ENCODE measurements at places on chromosomes 16 and 17. TPM values are rescaled to one million over a fixed set of nuclear protein-coding genes. Genes with fewer than 3 reads are reported as not detected.

KRTAP3-2 gene
- not detected for polyA plus RNA-seq

KCNH6 gene
- 0.07 TPM for polyA plus RNA-seq

DNA sequence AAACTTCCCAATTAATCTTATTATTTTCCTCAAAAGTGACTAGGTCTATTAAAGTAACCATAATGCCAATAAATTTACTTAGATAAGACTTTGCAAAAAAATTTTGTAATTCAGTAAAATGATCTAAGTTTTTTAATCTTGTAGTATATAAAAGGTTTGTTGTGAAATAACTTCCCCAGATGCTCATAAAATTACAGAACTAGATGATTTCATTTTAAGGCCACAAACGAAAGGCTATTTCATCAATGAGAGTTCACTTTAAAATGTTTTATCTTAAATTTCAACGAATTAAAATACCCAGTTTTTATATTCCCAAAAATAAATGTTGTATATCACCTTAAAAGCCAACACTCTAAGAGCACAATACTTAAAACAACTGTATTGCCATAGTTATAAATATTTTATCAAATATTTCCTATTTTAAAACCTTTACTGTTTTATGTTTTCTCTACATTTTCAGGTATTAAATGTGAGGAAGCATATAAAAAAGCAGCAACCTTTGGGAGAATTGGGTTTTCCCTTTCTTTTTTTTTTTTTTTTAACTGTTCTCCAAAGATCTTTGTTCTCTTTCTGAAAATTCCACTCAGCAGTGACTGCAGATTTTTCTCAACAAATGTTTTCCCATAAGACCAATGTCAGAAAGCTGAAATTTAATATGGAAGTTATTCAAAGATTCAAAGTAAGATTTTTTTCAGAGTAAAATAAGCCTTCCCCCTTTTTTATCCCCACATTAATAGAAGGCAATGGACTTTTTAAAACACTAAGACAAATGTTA is 169.9 kb downstream of the CYB561 start:
- no peak for DNase-seq

DNA sequence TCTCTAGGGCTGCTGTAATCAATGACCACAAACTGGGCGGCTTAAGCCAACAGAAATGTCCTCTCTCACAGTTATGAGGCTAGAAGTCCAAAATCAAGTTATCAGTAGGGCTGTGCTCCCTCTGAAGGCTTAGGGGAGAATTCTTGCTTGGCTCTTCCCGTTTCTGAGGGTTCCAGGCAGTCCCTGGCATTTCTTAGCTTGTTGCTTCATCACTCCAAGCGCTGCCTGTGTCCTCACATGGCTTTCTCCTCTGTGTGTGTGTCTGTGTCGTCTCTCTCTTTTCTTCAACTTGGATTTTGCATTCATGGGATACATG is 13.7 kb upstream of the CDC42EP4 start:
- no peak for DNase-seq

DNA sequence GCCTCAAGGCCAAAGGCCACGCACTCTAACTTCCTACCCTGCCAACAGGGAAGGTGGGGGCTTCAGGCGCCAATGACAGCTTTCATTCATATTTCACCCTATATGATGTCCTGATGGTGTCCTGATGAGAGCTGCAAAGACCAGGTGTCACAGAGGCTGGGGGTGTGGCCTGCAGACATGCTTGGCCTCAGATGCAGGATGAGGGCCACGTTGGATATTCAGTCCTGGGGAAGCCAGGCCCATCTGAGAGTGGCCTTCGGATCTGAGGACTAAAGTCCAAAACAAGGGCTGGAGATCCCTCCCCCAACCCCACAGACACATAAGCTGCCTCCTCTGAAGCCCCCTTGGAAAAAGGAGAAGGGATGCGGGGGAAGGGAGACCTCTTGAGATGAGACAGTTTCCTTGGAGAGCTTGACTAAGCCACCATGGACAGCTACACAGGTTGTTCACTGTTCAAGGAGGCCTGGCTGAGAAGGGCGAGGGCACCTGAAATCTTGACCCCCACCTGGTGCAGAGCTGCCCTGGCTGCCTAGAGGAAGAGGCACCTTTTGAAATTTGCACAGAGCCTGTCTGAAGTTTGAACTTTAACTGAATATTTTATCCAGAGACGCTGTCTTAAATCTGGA is 24.3 kb upstream of the GSG1L start:
- DNase-seq = no peak

DNA sequence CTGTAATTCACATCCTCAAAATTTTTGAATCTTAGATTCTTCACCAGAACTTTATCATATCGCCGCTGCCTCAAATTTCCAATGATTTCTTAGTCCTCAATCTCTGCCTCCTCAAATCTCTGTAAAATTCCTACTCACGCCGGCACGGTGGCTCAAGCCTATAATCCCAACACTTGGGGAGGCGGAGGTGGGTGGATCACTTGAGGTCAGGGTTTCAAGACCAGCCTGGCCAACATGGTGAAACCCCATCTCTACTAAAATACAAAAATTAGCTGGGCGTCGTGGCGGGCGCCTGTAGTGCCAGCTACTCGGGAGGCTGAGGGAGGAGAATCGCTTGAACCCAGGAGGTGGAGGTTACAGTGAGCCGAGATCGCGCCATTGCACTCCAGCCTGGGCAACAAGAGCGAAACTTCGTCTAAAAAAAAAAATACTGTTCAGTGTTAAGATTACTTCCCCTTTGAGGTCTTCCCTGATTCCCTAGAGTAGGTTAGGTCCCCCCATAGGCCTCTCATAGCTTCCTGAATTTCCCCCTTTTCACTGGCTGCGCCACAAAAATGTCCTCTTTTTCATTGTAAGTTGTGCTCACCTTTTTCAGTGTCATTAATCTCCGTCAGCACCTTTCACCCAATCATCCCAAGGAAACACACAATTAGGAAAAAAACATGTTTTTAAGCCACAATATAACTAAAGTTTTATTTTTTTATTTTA is 919 bp upstream of the CBX1 start:
- DNase-seq = no peak

DNA sequence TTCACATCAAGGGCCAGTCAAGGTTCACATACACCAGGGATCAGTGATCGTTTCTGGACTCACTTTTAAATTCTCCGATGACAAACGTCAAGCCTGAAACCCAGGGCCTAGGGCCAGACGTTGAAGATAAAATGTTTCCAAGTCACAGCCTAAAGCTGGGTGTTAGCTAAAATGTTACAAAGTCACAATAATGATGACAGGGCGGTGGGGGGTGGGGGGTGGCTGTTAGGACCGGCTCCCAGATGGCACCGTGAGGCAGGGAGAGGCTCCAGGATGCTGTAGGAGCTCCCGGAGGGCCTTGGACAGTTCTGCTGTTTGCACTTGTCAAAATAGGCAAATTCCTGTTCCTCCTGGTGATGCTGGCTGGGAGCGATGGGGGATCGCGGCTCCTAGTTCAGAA is 16.4 kb upstream of the RPL13 start:
- no peak for DNase-seq

ARMC5 gene
- polyA plus RNA-seq = 17.3 TPM

RSKR gene
- polyA plus RNA-seq = 10.5 TPM

DNA sequence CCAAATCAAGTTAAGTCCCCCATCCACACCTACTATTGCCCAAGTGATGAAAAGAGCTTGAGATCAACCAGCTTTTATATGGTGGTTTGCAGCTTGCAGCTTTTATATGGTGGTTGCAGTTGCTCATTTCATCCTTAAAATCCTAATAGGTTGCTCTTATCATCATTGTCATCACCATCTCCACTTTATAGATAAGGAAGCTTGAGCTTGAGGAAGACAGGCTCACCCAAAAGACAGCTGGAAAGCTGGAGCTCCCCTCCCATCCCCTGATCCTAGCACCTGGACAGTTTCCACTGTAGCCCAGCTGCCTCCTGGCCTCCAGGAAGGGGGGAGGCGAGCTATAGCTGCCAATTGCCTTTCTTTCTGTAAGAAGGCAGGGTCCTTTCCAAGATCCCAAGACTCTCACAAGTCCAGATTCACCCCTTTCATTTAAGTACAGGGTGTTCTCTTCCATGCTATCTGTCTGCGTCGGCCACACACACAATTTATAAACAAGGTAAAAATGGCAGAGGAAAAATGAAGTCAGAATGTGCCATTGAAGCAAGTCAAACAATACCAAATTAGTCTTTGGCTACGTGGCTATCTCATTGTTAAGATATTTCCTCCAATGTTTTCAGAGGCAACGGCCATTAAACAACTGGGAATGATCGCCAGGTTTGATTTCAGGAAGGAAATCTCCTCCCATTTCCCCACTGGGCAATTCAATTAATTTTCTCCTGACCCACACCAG is 63.3 kb downstream of the PECAM1 start:
- DNase-seq = peak; percentile 97

SLC5A11 gene
- 0.21 TPM for polyA plus RNA-seq

DNA sequence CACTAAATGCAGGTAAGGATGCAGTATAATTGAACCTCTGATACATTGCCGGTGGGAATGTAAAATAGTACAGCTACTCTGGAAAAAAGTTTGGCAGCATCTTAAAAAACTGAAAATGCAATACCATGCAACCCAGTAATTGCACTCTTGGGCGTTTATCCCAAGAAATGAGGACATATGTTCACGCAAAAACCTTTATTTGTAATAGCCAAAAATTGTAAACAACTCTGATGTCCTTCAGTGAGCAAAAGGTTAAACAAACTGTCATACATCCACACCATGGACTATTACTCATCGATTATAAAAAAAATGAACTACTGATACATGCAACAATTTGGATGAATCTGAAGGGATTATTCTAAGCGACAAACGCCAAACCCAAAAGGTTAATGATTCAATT is 16.9 kb downstream of the SYNRG start:
- DNase-seq = no peak

Data from endothelial cell of umbilical vein (primary cell).